Smooth muscle cell of the coronary artery (primary cell): ENCODE measurements at places on chromosomes 7 and 10. TPM values are rescaled to one million over a fixed set of nuclear protein-coding genes. Genes with fewer than 3 reads are reported as not detected.

Gene IL2RA
- not detected in 2 replicates for total RNA-seq

Gene CXCL12
- total RNA-seq: 197 and 235 TPM in 2 replicates

Gene GIMAP4
- 0.35 TPM in 1 of 2 replicates, not detected in the other for total RNA-seq

Gene PON3
- total RNA-seq: not detected in 2 replicates

Gene CFAP58
- total RNA-seq: 0.47 and 0.75 TPM in 2 replicates

Gene TACC2
- total RNA-seq: 1.8 and 6.2 TPM in 2 replicates

Gene CYP3A4
- not detected in 2 replicates for total RNA-seq

Gene ACHE
- total RNA-seq: 0.38 TPM in 1 of 2 replicates, not detected in the other

Gene AS3MT
- 5.0 and 5.9 TPM in 2 replicates for total RNA-seq

Gene IQUB
- 0.30 and 0.35 TPM in 2 replicates for total RNA-seq

Gene ASB4
- not detected in 2 replicates for total RNA-seq

Gene LEP
- total RNA-seq: 0.94 TPM in 1 of 2 replicates, not detected in the other

Gene EGFR
- 29.3 and 35.5 TPM in 2 replicates for total RNA-seq

Gene ANXA8
- total RNA-seq: under 0.01 and 0.68 TPM in 2 replicates

Gene RBM17
- 34.9 and 38.7 TPM in 2 replicates for total RNA-seq
